ENCODE measurements at places on chromosomes 7 and 10.

- no peak for DNase-seq
Measured at GRCh38 chr10:11704092-11704491, 38.1 kb upstream of the ECHDC3 start.

- peak; percentile 9 for DNase-seq
Measured at GRCh38 chr10:127556916-127557315, 7.8 kb downstream of the NPS start.

- no peak for DNase-seq
Measured at GRCh38 chr10:73439605-73440312, 6.4 kb upstream of the MSS51 start.

DNA sequence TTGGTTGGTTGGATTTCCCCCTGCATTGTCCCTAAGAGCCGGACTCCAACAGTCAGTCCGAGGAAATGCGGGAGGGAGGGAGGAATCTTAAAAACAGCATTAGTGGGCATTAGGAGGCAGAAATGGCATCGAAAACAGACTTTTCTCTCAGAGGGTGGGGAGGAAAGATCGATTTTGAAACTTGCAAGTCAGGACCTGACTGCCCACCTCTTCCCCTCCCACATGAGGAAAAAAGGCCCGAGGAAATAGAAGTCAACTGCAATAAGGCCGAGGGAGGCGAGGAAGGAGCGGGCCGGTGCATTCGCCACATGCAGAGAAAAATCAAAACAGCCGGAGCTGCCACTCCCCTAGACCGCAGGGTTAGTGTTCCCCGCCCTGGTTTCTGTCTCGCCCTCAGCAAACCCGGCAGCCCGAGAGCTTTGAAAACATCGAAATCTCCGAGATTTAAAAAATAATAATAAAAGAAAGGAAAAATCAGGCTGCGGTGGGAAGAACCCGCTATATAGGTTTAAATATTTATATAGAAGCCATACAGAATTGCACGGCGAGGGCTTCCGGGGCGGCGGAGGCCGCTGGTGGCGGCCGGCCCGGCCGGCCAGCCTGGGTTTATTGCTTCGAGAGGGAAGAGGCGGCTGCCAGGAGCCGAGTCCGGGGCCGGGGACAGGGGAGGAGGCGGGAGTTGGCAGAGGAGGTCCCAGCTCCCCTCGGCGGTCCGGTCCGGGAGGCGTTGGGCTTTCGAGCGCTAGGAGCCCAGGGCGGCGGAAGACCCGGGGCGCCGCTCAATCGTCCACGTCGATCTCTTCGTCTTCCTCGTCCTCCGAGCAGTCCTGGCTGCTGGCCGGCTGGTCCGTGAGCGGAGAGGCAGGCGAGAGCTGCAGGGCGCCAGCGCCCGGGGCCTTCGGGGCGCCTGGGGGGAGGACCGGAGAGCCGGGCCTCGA lies 2.5 kb downstream of the LBX1 start:
- no peak for DNase-seq

GRCh38 chr10:132133005-132133404 lies 53.7 kb upstream of the DPYSL4 start:
- DNase-seq, result no peak

GRCh38 chr7:8146788-8147413 lies 115.1 kb downstream of the ICA1 start:
- no peak for DNase-seq

All from NB4 (cell line).